LHCN-M2 (cell line): ENCODE measurements at places on chromosomes 16 and 17. TPM values are rescaled to one million over a fixed set of nuclear protein-coding genes. Genes with fewer than 3 reads are reported as not detected.

The TNFRSF13B gene
- not detected in 2 replicates for total RNA-seq

The GGT6 gene
- not detected in 2 replicates for total RNA-seq

The PROCA1 gene
- 1.2 and 2.4 TPM in 2 replicates for total RNA-seq

The BAHCC1 gene
- 4.9 and 6.6 TPM in 2 replicates for total RNA-seq

The RHBDF1 gene
- total RNA-seq: 91.8 and 93.7 TPM in 2 replicates

The ZNF624 gene
- 5.3 and 5.7 TPM in 2 replicates for total RNA-seq

- no peak for DNase-seq
Measured at GRCh38 chr17:27283060-27283459, 10.9 kb upstream of the WSB1 start.

DNA sequence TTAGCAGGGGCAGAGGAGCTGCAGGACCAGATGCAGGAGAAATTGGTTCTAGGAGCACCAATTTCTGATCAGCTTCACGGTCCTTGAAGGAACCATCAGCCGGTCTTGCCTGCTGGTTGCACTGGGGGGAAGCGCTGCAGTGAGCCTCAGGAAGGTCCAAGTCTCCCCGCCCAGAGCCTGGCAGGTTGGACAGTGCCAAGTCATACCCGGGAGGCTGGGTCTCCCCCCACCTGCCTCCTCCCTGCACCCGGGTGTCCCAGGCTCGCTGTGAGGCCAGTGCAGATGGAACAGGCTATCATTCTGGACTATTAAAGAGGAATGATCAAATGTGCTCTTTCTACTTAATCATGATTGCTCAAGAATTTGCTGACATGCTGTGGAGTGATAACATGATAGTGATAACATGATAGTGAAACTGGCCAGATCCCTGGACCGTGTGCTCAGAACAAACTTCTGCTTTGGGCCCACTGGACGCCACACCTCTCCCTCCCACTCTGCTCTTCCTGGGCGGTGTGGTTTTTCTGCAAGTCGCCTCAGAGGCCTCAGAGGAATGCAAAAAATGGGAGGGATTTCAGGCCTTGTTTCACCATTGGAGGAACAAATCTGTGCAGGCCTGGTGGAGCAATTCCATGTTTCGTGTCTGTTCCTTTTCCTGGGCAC, 236.0 kb downstream of the IRF8 start:
- no peak for DNase-seq

- no peak for DNase-seq
Measured at GRCh38 chr17:607361-608147, 107.1 kb downstream of the VPS53 start.

- DNase-seq: peak; percentile 97
Measured at GRCh38 chr17:40547079-40547784, 18.0 kb downstream of the CCR7 start.

DNA sequence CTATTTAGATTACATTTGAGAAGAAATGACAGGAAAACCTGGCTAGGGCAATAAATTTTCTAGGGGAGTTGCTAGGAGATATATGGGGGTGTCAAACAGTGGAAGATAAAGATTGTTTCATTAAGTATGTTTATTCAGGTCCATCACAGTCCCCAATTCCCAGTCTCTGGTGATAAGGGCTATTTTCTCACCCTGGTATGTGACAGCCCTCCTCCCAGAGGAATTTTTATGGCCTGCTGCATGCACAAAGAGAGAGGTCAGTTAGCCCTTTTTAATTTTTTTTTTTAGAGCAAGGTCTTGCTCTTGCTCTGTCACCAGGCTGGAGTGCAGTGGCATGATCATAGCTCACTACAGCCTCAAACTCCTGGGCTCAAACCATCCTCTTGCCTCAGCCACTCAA, 53.6 kb upstream of the ATF7IP2 start:
- DNase-seq: no peak

DNA sequence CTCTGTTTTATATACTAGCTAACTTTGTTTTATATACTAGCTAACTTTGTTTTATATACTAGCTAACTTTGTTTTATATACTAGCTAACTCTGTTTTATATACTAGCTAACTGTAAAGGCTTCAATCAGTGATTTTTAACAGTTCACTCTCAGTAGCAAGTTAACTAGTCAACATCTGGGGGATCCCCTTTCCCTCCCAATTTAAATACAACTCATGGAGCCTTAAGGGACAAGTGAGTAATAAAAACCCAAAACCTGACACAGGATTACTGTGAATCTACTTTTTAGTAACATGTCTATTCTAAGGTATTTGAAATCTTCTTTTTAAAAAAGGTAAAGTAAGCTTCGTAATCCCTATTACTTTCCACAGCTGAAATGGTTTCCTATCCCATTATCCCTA, 32.2 kb downstream of the FAM222B start:
- peak; percentile 9 for DNase-seq

- no peak for DNase-seq
Measured at GRCh38 chr16:28845761-28846079, 428 bp downstream of the TUFM start.

- no peak for DNase-seq
Measured at GRCh38 chr17:45291171-45291805, 25.5 kb downstream of the MAP3K14 start.

- no peak for DNase-seq
Measured at GRCh38 chr17:5110816-5111215, 862 bp downstream of the ZNF232 start.
